ENCODE measurements at places on chromosomes 1 and 21.

DNA sequence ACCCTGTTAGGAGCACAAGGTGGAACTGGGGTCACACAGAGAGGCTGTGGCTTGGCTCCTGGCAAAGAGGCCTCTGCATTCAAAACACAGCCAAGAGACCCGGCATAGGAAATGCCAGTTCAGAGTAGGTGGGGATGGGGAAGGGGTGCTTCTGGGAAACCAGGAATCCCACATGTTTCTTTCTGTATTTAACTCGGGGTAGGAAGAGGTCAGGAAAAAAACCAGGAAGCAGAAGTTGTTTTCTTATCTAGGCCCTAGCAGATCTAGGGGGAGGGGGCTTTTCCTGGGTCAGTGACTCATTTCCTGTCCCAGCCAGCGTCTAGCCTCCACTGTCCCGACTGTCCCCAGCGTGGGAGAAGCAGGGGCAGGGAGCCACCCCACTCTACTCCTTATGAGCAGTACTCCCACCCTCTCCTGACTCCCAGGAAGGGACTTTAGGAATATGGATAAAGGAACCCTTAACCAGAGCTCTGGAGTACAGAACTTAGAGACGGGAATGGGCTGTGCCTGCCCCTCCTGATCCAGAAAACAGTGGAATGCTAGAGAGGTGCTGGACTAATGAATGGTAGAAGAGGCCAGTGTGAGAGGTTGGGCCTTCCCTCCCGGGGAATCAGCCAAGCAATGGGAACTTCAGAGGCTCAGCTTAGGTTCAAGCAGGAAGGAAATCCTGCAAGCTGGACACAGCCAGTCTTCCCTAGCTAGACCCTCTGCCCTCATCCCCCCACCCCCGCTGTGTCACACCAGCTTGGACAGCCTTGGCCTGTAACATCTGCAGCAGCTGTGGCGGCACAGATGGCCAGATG, 5.7 kb downstream of the FHL3 start:
- no peak for DNase-seq

GRCh38 chr1:80659161-80659560, 1141.6 kb upstream of the ADGRL2 start:
- no peak for DNase-seq

DNA sequence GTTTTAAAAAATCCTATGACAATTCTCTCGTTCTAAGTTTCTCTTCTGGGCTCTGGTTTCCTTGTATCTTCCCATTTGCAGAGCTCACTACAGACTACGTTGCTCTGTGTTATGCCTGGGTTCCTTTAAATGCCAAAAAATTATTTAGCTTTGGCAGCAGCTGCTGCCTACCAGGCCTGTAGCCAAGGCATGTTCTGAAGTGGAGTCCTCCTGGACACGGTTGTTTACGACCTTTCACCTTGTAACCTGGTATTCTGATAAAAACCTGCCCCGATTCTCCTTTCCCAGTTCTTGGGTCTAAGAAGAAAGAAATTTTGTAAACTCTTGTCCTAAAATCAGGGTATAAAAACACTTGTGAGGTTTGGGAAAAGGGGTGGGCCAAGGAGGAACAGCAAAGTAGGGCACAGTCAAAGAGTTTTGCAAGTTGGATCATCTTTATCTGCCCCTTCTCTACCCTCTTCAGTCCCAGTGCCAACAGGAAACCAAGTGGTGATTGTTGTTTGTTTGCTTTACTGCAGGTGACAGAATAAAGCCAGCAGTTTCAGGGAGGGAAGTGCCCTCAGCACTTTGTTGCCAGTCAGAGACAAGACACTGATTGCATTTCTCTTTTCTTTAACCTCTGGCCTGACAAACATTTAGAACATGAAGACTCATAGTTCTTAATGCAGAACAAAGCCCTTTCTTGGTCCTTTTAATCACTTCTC, 3.1 kb upstream of the TXNIP start:
- DNase-seq, result no peak

GRCh38 chr1:9905010-9905409, 5.1 kb downstream of the CTNNBIP1 start:
- no peak for DNase-seq

GRCh38 chr1:230808281-230808872, 59.9 kb downstream of the C1orf198 start:
- DNase-seq, result no peak

- no peak for DNase-seq
These were observed 83.4 kb upstream of the PLPPR4 start for GRCh38 chr1:99180915-99181314.

DNA sequence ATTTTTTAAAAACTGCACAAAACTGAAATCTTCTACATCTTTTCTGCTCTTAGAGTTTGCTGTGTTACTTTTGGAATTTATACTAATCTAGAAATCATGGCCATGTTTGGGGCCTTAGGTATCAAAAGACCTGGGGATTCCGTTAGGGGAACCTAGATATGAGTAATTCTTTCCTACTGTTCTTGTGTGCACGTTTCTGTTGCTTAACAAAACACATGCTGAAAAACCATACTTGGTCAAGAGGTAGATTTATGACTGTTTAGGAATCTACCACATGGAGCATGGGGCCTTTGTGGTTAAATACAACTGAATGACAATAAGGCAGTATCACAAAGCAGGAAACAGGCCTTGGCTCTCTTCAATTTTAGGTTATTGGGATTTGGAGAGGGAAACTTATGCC, 291.9 kb upstream of the USP25 start:
- DNase-seq, result peak; percentile 13

GRCh38 chr1:228280106-228280901, 72.5 kb downstream of the OBSCN start:
- no peak for DNase-seq

GRCh38 chr1:56563568-56563967, 15.8 kb downstream of the PLPP3 start:
- DNase-seq, result no peak

DNA sequence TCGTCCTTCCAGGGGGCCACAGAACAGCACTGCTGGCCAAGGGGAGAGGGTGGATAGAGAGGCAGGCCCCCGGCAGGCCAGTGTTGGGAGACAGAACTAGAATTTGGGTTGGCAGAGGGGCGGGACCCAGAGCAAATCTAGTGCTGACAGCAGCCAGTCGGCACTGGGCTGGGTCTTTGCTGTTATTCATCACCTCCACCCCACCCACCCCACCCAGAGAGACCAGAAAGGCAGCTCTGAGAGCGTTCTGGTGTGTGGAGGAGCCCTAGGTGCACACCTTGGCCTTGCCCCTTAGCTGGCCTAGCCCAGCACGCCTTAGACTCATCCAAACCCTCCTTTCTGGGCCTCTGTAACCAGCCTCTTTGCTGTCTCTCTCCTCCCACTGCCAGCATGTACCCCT, 6.4 kb upstream of the PKP1 start:
- no peak for DNase-seq

DNA sequence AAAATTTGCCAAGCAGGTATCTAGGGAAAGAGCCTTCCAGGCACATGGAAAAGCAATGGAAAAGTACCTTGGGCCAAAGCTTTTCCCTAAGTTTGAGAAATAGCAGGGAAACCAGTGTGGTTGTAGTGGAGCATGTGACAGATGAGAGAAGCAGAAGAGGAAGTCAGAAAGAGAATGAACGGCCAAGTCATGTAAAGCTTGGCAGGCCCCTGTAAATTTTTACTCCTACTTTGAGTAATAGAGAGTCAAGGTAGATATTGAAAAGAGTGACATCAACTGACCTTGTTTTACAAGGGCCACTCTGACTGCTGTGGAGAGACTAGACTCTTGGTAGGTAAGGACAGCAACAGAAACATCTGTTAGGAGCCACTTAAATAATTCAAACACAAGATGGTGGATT, 180.9 kb upstream of the PRMT6 start:
- peak; percentile 6 for DNase-seq

DNA sequence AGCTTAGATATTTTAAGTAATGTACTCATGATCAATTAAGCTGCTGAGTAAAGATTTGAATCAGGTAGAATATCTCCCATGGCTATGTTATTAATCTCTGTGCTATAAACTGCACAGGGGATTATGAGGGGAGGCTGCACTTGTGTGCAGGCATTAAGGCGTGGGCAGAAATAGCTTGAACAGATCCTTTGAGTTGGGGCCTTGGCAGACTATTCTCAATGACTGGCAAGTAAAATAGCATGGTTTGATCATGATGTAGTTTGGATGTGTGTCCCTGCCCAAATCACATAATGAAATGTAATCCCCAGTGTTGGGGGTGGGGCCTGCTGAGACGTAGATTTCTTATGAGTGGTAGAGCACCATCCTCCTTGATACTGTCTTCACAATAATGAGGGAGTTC, 220.3 kb downstream of the PLPP3 start:
- no peak for DNase-seq

GRCh38 chr1:208059409-208060001, 148.6 kb upstream of the CD34 start:
- DNase-seq, result no peak

GRCh38 chr1:85048296-85049064, at the start of gene MCOLN3:
Gene MCOLN3 (minus strand): TSS chr1:85048500. CDS start chr1:85045360, 3,140 bp downstream.
- peak; percentile 66 for DNase-seq

- DNase-seq, result peak; percentile 85
These were observed 8.6 kb upstream of the FCMR start for GRCh38 chr1:206930210-206930798.

DNA sequence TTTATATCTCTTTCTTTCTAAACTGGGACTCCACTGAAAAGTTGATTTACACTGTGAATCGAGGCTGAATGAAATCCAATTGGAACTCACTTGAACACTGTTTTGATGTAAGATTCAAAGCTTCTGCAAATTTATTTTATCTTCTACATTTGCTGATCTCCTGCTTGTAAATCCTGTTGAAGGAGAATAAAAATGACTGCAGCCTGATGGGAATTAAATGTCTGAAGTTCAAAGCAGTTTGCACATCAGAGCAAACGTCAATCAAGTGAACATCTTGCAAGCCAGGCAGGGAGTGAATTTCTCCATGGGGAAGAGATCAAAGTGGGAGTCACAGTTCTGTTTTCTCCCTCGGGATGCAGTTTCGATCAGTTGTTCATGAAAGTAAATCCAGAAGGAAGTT, 127.2 kb downstream of the CACHD1 start:
- DNase-seq, result no peak

DNA sequence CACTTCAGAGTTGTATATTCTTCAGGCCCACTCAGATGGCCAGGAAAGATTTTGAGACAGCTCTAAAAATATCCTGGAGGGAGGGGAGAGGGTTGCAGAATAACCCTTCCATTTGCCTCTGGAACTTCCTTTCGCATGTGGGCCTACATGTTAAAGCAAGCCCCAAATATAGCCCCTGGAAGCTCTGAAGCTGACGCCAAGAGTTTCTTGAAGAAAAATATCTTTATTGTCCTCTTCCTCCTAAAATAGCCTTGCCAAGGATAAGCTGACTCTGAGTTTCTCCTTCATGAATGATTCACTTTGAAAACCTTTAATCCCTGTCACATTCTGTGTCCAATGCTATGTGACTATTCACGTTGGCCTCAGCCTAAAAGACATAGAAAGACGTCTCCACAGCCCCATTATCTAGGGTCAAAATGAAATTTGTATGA, 6.4 kb downstream of the C1orf116 start:
- no peak for DNase-seq

DNA sequence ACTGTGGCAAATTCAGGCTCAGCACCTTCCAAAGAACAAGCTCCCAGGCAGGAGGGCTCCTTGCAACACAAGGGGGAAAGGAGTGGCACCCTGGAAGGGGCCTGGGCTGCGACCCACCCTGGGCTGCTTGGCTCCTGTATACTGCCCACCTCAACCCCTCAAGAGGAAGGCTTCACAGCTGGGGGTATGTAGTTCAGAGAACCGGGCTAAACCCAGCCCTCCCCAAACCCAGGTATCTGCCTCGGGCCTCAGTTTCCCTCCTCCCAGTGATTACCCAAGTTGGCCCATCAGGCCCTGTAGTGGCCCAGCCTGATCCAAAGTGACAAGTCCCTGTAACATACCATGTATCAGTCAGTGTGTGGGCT, 7.5 kb downstream of the TENT5B start:
- DNase-seq, result no peak

GRCh38 chr1:154351363-154352068, 26.2 kb downstream of the ATP8B2 start:
- no peak for DNase-seq

DNA sequence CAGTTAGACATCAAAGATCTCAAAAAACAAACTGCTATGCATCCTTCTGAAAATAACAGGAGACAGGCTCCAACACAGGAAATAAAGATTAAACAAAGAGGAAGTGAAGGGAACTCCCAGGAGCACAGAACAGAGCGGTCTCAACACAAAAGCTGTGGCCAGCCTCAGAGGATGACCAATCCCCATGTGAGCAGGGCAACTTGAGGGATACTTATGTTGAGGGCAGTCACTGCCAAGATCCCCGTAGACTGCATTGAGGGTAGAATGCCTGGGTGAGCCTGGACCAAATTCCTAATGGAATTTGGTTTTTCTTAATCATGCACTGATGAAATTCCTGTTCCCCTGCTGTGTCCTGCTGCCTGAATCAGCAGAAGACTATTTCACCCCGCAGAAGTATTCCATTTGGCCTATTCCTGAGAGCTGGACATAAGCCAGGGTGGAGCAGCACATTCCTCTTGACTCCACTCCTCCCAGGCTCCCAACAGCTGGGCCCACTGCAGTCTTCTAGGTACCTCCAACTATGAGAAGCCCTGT, 49.0 kb downstream of the JAK1 start:
- DNase-seq, result no peak

DNA sequence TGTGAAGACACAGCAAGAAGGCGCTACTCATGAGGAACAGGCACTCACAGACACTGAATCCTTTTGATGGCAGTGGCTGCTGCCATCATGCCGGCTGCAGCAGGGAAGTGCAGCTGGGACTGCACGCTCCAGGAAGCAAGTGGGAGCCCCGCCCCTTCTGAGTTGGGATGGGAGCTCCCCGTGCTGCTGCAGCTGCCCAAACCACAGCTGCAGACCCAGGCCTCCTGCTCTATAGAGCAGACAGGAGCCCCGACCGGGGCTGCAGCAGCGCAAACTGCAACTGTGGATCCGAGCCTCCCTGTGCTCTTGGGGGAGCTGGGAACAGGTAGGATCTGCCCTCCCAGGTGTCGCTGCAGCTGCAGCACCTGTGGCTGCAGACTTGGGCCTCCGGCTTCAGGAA, 65.2 kb upstream of the MARK1 start:
- no peak for DNase-seq

DNA sequence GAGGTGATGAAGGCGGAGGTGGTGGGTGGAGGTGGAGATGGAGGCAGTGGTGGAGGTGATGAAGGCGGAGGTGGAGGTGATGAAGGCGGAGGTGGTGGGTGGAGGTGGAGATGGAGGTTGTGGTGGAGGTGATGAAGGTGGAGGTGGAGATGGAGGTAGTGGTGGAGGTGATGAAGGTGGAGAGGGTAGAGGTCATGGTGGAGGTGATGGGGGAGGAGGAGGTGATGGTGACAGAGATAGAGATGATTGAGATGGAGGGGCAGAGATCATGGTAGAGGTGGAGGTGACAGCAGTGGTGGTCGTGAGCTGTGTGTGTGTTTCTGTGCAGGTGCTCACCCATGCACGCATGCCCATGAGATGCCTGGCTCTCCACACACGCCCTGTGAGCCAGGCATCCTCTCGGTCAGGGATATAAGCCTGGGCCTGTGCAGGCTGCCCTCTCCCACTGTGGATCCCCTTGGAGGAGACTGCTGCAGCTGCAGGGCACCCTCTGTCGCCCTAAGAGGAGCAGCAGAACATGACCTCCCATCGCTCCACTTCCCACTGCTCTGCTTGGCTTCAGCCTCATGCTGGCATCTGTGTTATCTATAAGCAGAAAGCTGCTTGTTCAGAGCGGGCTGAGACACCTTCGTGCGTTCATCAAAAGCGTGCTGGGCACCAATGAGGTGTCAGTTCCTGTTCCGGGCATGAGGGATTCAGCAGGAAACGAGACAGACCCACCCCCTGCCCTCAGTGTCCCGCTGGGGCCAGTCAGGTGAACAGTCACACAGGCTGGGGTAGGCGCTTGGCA, 20.5 kb upstream of the NPHP4 start:
- DNase-seq, result no peak
